Cortex of kidney (tissue), 1 donor: ENCODE measurements at places on chromosomes 6 and 20.

GRCh38 chr6:116382587-116382986 lies 11.8 kb downstream of the DSE start:
- DNase-seq = no peak

DNA sequence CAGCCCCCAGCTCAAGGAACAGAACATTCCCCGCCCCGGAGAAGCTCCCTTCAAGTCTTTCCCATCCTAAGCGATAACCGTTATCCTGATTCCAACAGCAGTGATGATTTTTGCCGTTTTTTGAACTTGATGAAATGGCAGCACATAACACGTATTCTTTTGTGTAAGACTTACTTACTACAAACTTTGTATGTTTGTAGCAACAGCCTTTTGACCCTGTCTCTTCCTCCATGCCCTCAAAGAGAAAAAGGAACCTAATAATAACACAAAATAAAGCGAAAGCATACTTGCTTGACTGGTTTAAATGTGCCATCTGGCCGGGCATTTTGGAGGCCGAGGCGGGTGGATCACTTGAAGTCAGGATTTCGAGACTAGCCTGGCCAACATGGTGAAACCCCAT lies 26.4 kb upstream of the SLC9A8 start:
- DNase-seq = no peak

DNA sequence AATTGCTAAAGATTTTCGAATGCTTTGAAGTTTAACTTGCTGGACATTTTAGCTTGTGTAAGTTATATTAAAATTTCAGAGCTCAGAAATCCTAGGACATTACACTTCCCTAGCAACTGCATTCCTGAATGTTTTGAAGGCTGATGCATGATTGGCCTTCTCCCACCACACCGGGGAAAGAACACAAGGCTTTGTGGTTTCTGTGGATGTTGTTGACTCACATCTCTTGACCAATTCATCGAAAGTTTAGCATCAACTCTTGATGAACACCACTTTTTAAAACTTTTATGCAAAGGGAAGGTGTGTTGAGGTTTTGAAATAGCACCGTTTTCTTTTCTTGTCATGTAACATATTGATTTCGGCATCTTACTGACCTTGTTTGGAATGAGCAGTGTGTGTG lies 81.1 kb downstream of the RIMS1 start:
- no peak for DNase-seq

DNA sequence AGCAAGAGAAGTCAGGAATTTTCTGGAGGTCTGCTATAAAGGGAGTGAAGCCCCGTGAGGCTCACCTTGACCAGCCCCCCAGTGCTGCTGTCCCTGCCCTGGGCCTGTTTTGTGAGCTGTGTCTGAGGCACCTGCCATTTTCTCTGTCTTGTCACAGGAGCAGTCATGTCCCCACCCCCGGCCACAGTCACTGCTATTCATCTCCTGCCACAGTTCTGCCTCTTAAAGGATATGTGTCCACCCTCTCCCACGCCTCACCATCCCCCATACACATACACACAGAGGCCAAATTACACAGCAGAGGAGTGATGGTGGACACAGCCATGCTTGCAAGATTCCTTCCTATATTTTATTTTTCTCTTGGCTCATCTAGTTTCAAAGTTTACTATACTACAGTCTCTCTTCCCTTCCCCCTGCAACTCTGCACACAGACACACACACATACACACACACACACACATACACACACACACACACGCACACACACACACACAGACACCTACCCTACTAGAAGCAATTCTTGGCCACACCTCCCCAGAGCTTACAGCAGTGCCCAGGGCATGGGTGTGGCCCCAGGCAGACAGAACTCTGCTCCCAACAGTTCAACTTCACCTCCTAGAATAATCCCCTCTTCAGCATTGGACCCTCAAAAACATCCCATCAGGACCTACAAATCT lies 68.7 kb upstream of the TAB2 start:
- DNase-seq = no peak

DNA sequence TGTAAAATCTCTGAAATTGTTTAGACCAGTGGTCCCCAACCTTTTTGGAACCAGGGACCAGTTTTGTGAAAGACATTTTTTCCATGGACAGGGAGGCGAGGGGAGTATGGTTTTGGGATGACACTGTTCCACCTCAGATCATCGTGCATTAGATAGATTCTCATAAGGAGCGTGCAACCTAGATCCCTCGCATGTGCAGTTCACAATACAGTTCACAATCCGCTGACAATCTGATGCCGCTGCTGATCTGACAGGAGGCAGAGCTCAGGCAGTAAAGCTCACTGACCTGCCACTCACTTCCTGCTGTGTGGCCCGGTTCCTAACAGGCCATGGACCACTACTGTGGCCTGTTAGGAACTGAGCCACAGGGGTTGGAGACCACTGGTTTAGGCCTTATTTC lies 115.2 kb downstream of the EPM2A start:
- no peak for DNase-seq

DNA sequence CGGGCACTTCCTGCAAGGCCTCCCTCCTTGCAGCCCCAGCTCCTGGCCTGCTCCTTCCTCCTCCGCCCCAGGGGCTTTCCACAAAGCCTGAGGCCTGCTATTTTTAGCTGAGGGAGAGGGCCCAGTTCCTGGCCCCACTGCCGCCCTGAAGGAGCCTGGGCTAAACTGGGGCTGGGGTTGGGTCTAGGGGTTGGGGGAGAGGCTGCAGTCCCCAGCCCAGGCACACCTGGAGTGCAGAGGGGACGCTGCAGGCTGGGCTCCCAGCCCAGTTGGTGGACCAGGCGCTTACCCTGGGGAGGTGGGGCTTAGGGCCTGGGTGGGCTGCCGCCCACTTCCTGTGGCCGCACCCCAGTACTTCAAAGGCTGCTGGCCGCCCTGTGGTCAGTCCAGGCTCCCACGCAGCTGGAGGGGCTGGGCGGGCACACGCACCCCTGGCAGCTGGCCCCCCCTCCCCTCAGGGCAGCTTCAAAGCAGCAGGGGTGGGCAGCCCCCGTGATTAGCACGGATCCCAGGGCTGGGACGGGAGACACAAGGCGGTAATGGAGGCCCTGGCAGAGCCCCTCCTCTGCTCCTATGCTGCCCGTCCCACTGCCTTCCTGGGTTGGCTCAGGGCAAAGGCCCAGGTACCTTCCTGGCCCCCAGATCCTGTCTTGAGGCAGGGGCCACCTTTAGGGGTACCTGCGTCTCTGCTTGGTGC lies 7.1 kb upstream of the ABHD16B start:
- DNase-seq = no peak

GRCh38 chr20:1945134-1945618 lies 48.7 kb downstream of the PDYN start:
- DNase-seq = no peak

DNA sequence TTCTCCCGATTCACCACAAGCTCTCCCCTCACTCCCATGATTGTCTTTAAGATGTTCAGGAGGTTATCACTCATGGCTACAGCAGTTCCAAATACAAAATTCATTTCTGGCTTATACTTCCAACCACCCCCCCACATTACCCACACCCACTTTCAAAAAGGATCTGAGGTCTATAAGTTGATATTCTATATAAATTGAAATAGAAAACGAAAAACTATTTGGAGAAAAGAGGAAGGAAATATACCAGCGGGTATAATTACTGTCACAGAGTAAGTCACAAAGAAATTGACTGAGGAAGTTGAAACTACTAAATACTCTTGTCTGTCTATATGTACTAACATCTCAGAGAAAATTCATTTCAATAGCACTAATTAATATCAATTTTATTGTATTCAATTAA lies 112.7 kb upstream of the TNFAIP3 start:
- no peak for DNase-seq

- no peak for DNase-seq
Measured at GRCh38 chr6:5763871-5764270, 242.9 kb downstream of the NRN1 start.

- no peak for DNase-seq
Measured at GRCh38 chr6:154773610-154774089, 40.4 kb downstream of the SCAF8 start.

- DNase-seq = no peak
Measured at GRCh38 chr6:130547723-130548122, 181.9 kb downstream of the TMEM200A start.

- DNase-seq = no peak
Measured at GRCh38 chr6:143836150-143836549, 7.0 kb upstream of the LTV1 start.
